ENCODE measurements at places on chromosomes 12 and 14.

- DNase-seq = no peak
Measured at GRCh38 chr12:90543841-90544240, 411.1 kb downstream of the CCER1 start.

DNA sequence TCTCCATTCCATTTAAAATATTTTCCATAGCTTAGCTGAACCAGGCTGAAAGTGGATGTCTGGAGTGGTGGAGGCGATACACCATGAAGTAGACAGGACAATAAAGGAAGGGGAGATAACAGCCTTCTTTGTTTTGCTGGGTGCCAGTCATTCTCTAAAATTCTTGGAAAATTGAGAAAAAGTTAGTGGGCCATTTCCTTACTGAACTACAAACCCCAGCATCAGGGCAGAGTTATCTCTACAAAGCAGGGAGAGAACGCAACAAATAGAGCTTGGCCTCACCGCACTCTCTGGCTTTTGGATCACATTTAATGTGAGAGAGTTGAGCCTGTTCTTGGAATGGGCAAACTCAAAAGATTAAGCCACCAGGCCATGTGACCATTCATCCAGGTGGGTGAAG lies 41.2 kb upstream of the LRRC10 start:
- DNase-seq = no peak

DNA sequence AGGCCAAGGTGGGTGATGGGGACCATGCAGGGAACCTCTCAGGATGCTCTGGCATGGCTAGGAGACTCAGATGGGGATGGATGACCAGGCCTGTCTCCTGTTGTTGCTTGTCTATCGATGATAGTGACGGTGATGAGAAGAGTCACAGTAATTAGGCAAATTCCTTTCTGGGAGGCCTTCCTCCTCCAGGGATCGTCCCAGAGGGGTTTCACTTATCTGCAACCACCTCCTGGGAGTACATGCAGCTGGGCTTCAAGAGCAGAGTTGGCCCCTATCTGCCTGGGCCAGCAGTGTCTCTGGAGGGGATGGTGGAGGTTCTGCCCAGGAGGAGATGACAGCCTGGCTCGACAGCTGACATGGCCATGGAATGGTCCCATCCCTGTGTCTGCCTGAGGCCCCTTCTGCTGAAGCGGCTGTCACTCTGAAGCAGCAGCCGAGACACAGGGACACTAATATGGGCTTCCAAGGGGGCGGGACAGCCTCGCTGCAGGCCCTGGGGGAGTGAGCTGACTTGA lies 27.5 kb upstream of the OAS1 start:
- DNase-seq = no peak

- no peak for DNase-seq
Measured at GRCh38 chr14:35201066-35201465, 78.7 kb downstream of the PRORP start.
